ENCODE measurements at places on chromosomes 2 and 18.

DNA sequence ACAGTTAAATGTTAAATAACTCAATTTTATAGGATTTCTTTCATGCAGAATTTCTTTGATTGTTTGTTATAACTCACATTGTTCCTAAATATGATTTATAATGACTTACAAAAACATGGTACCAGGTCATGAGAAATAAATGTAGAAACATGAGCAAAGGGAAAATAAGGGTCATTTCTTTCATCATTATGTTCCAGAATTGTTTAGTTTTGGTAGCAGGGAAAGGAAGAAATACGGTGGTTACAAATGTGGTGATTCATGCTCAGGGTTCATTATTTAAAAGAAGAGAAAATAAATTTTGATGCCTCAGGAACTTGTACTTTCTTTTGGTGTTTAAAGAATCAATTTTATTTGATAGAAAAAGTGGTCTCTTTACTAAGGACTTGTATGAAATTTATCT lies 4.4 kb downstream of the LYPD6B start:
- no peak for DNase-seq

DNA sequence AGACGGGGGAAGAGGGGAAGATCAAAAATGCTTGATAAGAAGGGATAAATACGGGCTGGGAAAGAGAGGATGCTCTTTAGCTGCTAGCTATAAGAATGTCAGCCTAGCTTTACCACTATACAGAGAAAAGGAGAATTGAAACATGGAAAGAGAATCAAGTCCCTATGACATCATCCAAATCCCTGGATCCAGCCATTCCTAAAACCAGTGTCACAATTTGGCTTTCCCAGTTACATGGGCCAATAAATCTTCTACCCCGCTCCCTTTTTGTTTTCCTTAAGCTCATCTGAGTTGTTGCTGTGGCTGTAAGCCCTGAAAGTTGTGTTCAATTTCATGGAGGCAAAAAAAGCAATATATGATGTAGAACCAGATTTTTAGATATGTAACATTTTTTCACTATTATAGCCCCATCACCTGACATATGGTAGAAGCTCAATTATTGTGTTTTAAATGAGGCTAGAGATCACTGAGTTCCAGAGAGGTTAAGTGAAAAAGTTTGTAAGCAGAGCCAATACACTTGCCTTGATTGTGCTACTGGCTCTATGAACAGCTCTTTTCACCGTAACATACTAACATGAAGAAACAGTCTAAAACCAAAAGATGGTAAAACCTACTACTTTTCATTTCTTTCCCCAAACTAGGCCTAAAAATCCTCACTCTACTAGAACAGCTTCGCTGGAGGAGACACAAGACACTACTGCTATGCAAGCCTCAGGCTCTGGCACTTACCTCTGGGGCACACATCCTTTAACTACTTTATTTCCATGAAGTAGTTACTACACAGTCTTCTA lies 4.3 kb downstream of the HNRNPLL start:
- DNase-seq, result no peak

GRCh38 chr2:27051902-27052645 lies 606 bp downstream of the AGBL5 start:
- DNase-seq, result no peak

- DNase-seq, result no peak
These were observed 334.6 kb upstream of the VRK2 start for GRCh38 chr2:57711991-57712390.

- no peak for DNase-seq
These were observed 13.6 kb upstream of the CXCR4 start for GRCh38 chr2:136131484-136131960.

Data from stimulated activated CD8-positive, alpha-beta memory T cell treated with anti-CD3 and anti-CD28 coated beads, Interleukin-4, amount 100 ng/mL, for 1 hour (primary cell).